ENCODE measurements at places on chromosomes 7 and 10.

GRCh38 chr10:30587522-30588031 is 42.0 kb downstream of the LYZL2 start:
- no peak for DNase-seq

DNA sequence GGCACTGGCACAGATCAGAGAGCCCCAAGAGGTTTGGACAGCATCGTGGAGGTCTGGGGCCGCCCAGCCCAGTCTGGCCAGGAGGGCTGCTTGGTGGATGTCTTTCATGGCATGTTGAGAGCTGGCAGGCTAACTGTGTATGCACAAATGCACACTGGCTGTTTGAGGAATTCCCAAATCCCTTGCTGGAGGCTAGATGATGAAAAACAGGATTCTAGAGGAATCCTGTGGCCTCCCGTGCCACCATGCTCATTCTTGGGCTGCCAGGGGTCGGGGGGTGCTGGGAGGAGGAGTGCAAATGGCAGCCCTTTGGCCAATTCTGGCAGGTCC is 26.5 kb downstream of the LEP start:
- no peak for DNase-seq

DNA sequence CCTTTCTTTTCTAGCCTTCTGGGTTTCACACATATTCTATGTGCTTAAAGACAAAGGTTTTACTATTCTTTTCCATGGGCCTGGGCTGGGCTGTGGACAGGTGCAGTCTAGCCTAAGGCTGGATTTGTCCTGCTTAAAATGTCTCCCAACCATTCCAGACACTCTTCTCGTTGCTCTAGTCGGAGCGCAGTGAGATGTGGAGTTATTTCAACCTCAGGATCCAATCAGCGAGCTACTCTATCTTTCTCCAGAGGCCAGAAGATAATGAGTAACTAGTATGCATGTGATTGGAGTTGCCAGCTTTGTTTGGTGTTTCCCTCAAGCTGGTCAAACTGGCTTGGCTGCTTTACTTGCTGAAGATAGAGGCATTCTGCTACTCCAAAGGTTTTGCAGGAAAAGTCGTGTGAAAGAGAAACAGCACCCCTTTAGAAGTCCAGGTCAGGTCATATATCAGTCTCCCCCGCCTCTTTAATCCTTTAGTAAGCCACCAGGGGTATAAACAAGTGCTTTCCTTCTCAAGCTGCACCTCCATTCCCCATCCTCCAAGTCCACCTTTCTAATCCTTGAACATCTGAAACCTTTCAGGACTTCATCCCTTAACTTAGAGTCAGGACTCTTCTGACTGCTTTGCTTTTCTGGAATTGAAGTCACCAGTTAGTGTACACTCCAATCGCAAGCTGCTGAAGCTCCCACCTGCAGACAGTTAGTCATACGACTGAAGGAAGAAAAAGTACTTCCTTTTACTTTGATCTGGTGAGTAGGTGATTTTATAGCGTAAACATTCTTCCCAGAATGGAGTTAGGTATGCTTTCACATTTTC is 78.8 kb downstream of the DNMBP start:
- DNase-seq: no peak

- no peak for DNase-seq
Measured at GRCh38 chr7:50798126-50798525, 15.4 kb upstream of the GRB10 start.

DNA sequence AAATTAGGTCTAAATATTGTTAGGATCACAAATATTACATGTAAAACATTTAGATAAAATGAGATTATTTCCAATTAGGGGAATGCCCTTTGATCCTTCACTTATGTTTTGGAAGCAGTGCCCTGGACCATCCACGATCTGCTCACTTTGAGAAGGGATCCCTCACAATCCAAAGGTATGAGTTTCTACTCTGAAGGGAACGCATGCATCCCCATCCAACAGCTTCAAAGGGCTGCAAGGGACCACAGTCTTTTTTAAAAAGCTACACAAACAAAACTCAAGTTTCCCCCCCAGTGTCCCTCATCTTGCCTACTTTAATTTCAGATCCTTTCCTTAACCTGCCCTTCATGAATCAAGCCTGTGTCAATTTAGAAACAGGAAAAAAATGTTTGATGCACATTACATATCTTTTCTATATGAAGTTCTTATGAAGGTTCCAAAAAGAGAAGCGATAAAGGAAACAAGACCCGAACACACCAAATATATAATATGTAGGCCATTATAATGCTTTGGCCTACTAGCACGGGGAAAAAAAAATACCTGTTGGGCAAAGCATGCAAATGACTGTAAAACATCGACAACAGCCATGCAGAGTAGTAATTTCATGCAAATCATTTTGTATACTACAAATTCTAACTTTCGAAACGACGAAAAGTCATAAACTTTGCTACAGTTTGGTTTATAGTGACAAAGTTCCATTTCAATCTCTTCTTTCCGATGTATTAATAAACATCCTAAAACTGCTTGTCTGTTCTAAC is 2.0 kb downstream of the EIF3A start:
- no peak for DNase-seq

DNA sequence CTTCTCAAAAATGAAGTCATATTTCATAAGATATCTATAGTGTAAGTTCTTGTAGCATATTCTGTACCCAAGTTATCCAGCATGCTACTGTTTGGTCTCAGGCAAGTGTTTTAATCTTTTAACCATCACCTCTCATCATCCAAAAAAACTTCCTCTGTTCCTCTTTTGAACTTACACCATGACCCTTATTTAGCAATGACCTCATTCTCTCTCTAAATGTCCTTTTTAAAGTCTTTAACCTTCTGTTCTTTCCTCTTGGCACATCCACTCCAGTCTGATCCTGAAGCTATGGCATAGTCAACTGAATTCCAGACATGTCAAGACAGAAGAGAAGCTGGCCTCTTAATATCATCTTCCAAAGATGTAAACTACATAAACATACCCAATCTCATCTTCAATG is 26.2 kb downstream of the PPP3CB start:
- no peak for DNase-seq

DNA sequence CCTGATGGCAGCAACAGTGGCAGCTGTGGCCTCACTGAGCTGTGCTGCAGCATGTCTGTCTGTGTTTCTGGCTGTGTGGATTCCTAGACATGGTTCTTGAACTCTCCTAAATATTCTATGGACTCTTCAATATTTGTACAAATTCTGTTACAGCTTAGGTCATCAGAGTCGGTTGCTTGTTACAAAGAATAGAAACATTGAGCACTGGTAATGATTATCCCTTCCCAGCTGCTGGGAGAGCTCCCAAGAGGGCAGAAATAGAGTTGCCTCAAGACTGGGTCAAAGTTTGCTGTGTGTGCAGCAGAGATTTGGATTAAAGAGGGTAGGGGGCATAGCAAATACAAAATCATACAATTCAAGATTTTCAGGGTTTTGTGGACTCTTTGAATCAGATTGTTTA is 337.1 kb upstream of the AKR1E2 start:
- DNase-seq: no peak

Data from naive thymus-derived CD4-positive, alpha-beta T cell (primary cell).